ENCODE measurements at places on chromosomes 5 and 9.

GRCh38 chr5:157288405-157289163 is 22.7 kb downstream of the CYFIP2 start:
- no peak for DNase-seq

- peak; percentile 36 for DNase-seq
Measured at GRCh38 chr5:174755106-174755505, 30.7 kb downstream of the MSX2 start.

DNA sequence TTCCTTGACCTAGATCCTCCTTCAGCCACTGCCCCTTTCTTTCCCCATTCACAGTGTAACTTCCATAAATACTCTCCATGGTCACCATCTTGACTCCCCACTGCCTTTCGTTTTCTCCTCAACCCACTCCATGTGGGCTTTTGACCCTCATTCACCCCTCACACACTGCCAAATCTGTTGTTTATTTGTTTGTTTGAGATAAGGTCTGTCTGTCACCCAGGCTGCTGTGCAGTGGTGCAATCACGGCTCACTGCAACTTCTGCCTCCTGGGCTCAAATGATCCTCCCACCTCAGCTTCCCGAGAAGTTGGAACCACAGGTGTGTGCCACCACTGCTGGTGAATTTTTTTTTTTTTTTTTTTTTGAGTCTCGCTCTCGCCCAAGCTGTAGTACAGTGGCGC is 162.9 kb downstream of the FGF1 start:
- no peak for DNase-seq

DNA sequence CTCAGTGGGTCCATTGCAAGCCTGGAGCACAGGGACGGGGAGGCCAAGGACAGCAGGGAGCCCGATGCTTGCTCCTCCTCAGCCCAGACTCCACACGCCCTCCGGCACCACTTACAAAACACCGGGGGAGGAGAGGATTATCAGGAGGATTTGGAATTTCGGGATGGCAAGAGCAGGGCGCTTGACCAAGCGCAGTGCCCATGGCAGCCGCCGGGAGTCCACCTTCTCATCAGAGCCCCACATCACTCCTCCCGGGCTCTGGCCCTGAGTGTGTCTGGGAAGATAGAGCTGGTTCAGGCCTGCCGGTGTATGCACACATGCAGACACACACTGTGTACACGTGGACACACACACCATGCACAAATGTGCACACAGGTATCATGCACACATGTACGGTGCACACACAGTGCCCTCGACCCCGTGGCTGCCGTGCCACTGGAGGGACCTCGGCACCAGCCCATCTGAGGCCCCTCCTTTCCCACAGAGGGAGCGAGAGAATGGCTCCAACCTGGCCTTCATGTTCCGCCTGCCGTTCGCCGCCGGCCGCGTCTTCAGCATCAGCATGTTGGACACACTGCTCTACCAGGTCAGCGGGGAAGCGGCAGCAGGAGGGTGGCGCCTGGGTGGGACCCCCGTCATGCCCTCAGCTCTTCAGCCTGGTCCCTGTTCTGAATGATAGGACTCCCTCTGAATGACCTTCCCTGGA is 81.7 kb downstream of the KCNT1 start:
- DNase-seq, result no peak

DNA sequence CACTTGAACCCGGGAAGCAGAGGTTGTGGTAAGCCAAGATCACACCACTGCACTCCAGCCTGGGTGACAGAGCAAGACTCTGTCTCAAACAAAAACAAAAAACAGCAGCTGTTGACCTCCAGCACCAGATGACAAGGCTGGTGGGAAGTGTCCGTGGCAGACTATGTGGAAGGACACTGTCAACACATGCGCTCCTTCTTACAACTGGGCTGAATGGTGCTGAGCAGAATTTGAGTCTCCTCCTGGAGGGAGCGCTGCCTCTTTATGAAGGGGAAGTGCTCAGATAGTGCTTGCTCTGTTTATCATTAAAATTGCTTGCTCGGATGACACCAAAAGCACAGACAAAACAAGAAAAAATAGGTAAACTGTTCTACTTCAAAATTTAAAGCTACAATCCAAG is 9.2 kb upstream of the CFAP157 start:
- no peak for DNase-seq

GRCh38 chr5:149936700-149937091 is 7.9 kb downstream of the PDE6A start:
- no peak for DNase-seq

DNA sequence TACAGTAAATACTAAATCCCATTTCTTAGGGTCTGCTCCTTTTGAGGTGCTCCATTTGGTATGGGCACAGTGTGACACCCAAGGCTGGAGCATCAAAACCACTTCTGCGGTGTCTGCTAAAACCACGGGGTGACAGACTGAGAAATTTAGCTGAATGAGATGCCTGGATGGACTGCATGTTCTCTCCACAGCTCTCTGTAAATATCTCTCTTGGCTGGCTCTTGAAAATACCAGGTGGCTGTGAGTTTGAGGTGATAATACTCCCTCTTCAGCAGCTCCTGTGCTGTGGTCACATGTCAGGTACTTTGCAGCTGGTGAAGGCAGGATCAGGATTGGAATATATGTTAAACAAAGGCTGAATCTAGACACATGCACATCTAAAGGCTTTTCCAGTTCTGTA is 93.7 kb upstream of the SIMC1 start:
- DNase-seq, result no peak

DNA sequence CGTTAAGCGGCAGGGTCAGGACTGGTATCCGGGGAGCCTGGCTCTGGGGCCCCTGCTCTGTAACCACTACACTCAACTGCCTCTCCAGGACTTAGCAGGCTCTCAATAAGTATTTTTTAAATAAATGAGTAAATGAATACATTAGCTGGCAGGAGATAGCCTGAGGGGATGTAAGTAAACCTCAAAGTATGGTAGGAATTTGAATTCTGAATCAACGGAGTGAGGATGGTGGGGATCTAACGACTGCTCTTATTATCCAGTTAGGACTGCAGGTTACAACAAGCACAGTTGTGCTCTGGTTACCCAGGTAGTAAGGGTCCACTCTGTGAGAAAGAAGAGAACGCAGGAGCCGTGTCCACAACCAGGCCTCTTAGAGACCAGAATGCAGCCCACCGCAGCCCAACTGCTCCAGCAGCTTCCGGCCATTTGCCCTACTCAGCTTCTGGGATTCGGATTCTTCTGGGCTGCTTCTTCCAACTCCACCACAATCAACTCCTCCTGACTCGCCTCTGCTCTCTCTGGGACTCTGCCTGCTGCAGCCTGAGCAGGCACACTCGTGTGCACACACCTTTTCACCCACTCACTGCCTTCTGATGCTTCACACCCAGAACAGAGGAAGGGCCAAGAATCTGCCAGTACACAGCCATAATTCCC is 52.6 kb downstream of the MED27 start:
- DNase-seq, result peak; percentile 57

DNA sequence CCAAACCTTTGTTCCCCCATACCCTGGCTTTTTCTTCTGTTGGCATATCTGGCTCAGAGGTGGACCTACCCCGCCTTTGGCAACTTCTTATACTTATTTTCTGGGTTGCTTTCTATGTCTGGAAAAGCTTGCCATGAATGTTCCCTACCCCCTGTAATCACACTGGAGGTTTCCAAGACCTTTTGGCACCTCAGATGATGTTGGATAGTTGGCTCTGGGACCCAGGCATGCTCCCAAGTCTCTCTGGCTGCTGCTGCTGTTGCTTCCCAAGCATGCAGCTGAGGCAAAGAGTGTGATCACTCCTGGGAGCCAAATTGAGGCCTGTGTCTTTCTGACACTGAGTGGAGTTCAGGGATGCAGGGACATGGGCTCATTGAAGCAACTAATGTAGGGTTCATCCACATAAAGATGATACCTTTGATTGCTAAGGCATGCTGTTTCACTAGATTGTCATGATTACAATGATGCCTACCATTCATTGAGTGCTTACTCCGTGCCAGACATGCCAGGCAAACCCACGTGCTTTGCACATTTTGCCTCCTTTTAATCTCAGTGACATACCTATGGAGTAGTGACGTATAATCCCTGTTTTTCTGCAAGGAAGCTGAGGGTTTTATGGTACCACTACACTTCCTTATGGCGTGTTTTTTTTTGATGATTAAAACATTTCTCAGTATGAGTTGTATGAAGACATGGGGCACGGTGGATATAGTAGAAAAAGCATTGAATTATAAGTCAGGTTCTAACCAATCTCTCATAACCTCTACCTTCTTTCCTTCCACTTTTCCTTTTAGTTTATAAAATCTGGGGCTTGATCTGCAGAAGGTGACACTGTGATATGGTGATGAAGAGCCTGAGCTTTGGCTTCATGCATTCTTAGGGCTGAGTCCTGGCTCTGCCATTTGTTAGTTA is 73.1 kb downstream of the ARHGAP26 start:
- no peak for DNase-seq

DNA sequence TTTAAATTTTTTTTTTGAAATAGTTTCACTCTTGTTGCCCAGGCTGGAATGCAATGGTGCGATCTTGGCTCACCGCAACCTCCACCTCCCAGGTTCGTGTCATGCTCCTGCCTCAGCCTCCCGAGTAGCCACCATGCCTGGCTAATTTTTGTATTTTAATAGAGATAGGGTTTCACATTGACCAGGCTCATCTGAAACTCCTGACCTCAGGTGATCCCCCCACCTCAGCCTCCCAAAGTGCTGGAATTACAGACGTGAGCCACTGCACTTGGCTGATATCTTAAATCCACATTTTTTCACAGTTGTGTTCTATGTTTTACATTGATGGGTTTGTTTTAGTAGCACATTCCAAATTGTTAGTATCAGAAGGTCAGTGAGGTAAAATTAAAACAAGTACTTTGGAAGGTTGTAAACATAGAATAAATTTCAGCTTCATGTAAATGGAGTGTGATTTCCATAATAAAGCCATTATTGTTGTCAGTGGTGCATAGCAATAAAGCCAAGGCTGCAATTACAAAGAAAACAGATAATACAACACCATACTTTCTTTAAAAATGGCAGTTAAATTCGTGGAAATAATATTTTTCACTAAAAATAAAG is 287.2 kb downstream of the ARRDC3 start:
- no peak for DNase-seq

DNA sequence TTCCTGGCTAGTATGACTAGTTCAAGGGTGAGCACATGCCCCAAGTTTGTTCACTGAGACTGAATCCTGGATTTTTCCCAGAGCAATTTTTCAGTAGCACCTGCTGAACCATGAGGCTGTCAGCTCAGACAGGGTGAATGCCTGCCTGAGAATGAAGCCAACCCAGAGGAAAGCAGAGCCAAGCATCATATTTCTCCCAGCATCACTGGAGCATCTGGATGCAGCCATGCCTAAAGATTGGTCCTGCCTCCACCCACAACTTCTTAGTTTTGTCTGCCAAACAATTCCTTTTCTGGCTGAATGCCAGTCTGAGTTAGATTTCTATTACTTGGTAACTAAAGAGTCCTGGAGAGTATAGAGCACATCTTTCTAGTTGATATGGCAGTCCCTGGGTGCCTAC is 343.6 kb downstream of the CSNK1G3 start:
- no peak for DNase-seq

GRCh38 chr5:157390551-157391297 is 69.3 kb upstream of the NIPAL4 start:
- peak; percentile 99 for DNase-seq

GRCh38 chr9:36189976-36190375 is 745 bp upstream of the CLTA start:
- DNase-seq, result peak; percentile 24

- DNase-seq, result no peak
Measured at GRCh38 chr5:128641861-128642260, 103.8 kb upstream of the FBN2 start.

DNA sequence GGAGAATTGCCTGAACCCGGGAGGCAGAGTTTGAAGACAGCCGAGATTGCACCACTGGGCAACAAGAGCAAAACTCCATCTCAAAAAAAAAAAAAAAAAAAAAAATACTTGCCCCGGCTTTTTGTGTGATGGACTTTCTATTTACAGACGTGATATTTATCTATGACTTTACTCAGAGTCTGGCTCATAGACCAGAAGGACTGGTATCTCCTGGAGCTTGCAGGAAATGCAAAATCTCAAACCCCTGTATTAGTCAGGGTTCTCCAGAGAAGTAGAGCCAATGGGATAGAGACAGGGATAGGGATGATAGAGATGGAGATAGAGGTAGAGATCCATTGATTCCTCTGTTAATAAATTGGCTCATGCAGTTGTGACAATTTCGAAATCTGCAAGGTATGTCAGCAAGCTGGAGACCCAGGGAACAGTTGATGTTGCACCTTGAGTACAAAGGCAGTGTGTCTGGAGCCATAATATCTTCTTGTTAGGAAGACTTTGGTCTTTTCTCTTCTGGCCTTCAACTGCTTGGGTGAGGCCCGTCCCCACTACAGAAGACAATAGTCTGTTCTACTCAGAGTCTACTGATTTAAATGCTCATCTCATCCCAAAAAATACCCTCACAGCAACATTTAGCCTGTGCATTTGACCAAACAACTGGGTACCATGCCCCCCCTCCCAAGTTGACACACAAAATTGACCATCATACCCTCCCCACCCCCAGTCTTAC is 195.4 kb upstream of the MSX2 start:
- DNase-seq, result no peak

DNA sequence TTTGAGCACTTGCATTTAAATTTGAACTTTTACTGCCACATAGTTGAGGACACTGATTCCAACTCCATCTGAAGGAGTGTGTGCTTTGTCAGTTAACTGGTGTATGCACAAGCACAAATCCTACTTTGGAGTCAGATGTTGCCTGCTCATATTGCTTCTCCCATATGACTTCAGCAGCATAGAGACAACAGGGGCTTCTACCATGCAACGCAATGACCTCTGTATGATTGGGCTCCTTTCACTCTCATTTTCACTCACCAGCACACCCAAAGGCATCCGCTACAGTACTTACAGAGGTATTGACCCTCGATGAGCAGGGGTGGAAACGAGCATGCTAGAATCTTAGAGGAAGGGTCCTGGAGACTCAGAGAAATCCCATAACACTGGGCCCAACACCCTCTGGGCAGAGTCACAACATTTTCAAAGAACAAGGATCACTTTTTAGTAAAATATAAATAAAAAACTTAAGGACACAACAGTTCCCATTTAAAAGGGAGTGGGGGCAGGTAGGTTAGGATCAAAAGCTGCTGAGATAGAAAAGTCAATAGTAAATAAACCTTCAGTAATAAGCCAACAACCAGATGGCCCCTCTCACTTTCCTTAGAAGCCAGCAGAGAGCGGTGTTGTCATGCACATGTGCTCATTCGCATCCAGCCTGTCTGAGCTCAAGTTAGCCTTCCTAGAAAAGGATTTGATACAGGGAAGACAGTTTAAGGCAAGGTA is 203.8 kb downstream of the SNCAIP start:
- peak; percentile 62 for DNase-seq

GRCh38 chr9:16824545-16825330 is 45.7 kb downstream of the BNC2 start:
- peak; percentile 1 for DNase-seq

- DNase-seq, result no peak
Measured at GRCh38 chr5:2865856-2866255, 114.4 kb upstream of the IRX2 start.

- DNase-seq, result no peak
Measured at GRCh38 chr5:111719773-111720172, 37.2 kb downstream of the NREP start.

- peak; percentile 67 for DNase-seq
Measured at GRCh38 chr5:177447066-177447610, 524 bp downstream of the PRR7 start.

GRCh38 chr5:132322266-132322665 is 28.1 kb downstream of the SLC22A4 start:
- no peak for DNase-seq

GRCh38 chr9:132147331-132147730 is 14.5 kb upstream of the NTNG2 start:
- no peak for DNase-seq

- no peak for DNase-seq
Measured at GRCh38 chr5:72251386-72251785, 68.7 kb downstream of the MRPS27 start.

Data from A172 (cell line).